ENCODE measurements at places on chromosomes 2 and 18.

GRCh38 chr2:189794310-189794709 lies 10.1 kb downstream of the PMS1 start:
- DNase-seq = no peak

- DNase-seq = no peak
These were observed 410.0 kb upstream of the KCNH7 start for GRCh38 chr2:163248376-163249253.

- DNase-seq = no peak
These were observed 32.2 kb upstream of the TRIB2 start for GRCh38 chr2:12684471-12684936.

GRCh38 chr2:148006249-148007007 lies 14.1 kb downstream of the ORC4 start:
- no peak for DNase-seq

- no peak for DNase-seq
These were observed 189.6 kb upstream of the RMP24 start for GRCh38 chr18:35782926-35783325.

- no peak for DNase-seq
These were observed 5.5 kb downstream of the COL6A3 start for GRCh38 chr2:237408335-237409000.

GRCh38 chr2:231457101-231457500 lies 7.2 kb downstream of the NCL start:
- DNase-seq = no peak

All from T-helper 1 cell (primary cell).